NCI-H510A (cell line): ENCODE measurements at places on chromosomes 7 and 10.

DNA sequence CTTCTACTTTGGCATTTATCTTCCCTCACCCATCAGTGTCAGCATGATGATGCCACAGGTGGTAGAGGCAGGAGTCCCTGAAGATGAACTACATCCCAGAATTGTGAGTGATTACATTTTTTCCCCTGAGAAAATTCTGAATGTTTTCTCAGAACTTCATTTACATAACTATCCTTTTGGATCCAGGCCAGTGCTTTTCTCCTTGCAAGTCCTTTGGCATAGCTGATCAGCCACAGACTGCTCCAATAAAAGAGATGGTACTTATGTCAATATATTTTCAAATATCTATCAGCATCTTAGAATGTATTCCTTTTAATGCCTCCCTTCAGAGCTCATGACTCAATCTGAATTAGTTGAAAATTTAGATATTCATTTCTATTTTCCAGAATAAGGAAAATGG, 135.5 kb downstream of the IQUB start:
- no peak for DNase-seq

- DNase-seq, result no peak
Measured at GRCh38 chr7:23698822-23699221, 11.2 kb upstream of the STK31 start.

- DNase-seq, result no peak
Measured at GRCh38 chr10:35642793-35643114, 658 bp upstream of the FZD8 start.

DNA sequence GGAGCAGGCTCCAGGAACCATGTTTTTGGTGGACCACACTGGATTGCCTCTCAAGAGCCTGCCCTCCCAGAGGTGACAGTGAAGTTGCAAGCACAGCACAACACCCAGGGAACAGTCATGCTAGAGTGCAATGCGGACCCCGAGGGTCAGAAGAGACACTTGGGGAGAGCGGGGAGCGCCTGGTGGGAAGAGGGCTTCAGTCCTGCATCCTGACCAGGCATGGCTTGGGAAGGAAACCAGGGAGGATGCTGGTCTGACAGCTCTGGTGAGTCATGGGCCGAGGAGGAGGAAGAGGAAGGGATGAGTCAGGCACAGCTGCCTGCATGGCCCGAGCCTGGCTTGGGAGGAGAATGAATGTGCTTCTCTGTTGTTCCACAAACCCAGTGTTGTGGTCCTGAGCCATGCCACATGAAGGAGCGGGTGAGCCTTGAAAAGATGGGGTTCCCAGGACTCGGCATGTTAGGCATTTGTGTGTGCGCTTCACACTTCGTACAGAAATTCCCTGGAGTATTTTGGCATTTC, 29.5 kb upstream of the ANKRD2 start:
- DNase-seq, result no peak

DNA sequence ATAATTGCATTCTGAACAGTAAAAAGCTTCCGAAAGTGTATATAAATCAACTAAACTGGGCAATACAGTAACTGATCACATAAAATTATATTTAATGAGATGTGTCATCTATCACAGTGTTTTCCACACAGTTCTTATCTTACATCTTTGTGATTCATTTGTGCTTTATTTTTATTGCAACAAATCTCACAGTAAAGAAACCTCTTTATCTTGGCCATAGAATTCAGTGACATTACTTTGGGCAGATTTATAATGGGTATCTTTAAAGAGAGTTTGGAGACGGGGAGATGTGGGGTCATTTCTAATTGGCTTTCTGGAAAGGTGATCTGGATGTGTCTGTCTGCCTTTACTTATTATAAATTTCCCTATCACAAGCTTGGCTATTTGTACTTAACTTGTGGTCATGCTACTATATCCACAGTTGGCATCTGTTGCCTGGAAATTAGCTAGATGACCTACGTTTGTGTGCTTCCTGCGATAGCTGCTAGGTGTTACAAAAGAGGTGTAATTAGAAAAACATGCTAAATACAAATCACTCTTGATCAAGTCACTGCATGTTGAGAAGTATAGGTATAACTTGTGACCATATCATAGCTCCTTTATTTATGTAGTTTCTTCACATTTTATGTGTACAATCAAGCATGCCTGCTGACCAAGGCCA, 123.8 kb downstream of the ARID5B start:
- no peak for DNase-seq
